ENCODE measurements at places on chromosomes 3 and 15.

GRCh38 chr3:143810166-143810952 is 37.9 kb downstream of the SLC9A9 start:
- DNase-seq, result no peak

GRCh38 chr15:83209333-83209732 is 1.7 kb upstream of the HDGFL3 start:
- no peak for DNase-seq

DNA sequence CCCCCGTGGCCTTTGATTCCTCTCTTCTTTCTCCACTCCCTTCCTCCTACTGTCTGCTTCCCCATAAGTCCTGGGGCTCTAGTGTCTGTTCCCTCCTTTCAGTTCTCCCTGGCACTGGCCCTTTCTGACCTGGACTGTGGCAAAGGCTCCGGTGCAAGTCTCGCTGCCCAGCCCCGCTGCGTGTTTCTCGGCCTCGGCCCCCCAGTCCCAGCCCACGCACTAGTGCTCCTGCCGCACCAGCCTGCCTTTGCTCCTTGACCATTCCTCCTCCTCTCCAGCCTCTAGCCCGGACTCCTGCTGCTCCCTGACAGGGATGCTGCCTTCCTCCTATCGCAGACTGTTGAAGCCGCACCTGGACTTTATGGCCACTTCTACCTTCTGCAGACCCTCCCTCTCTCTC is 2.1 kb downstream of the TM6SF1 start:
- no peak for DNase-seq

GRCh38 chr15:39719109-39719508 is 63.5 kb downstream of the FSIP1 start:
- no peak for DNase-seq

GRCh38 chr15:23881291-23881690 is 194.2 kb upstream of the NDN start:
- DNase-seq, result no peak

- DNase-seq, result no peak
Measured at GRCh38 chr3:123431658-123432324, 17.1 kb downstream of the ADCY5 start.

DNA sequence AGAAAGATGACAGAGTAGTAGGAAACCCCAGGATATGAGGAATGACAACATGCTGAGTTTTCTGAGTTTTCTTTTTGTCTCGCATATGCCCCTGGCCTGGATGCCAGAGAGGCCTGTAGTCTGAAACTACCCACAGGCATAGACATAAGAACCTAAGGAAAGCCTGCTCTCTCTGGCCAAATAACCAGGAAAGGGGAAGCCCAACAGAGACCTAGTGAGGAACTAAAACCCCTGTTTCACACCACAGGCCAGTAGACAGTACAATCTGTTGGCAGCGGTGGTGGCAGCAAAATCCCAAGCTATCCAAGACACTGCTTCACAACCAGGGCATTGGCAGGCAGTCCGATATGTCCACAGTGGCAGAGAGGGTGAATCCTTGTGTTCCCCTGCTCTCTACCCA is 55.0 kb upstream of the DCP1A start:
- DNase-seq, result no peak

DNA sequence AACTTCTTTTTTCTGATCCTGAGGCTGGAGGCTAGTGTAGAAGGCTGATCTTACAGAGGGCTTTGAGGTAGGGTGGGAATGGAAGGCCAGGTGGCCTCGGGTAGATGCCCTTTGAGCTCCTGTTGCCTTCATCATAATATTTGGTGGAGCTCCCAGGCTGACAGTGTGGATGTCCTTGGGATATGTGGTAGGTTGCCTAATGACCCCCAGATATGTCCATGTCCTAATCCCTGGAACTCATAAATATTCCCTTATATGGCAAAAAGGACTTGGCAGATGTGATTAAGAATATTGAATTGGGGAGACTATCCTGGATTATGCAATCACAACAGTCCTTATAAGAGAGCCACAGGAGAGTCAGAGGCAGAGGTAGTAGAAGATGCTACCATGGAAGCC is 5.5 kb downstream of the ADAMTSL3 start:
- DNase-seq, result no peak

DNA sequence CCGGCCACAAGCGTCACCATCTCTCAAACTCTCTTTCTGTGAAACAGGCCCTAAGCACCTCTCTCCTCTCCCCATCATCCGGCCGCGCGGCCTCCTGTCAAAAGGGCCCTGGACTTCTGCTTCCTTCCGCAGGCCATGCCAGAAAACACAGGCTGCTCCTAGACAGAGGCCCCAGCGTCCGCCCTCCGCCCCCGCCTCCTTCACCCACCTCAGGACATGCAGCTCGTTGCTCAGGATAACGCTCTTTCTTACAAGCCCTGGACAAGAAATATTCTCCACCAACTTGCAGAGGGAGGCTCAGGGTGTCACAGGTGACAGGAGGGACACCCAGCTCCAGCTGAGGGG is 212.0 kb downstream of the XXYLT1 start:
- DNase-seq, result no peak

DNA sequence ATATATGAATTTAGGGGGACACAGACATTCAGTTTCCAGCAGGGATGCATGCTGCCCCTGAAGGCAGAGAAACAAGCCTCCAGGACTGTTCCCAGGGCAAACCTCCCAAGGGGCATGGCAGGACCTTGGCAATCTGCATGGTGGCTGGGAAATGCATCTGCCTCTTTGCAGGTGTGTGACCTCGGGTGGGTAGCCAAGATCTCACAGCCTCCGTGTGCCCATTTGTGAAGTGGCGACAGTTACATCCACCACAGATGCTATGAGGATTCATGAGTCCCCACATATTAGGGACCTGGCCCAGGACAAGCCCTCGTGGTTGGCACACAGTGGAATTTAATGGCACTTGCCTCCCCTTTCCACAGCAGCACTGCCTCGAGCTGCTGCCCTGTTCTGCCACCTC is 29.9 kb downstream of the SLC28A1 start:
- no peak for DNase-seq

DNA sequence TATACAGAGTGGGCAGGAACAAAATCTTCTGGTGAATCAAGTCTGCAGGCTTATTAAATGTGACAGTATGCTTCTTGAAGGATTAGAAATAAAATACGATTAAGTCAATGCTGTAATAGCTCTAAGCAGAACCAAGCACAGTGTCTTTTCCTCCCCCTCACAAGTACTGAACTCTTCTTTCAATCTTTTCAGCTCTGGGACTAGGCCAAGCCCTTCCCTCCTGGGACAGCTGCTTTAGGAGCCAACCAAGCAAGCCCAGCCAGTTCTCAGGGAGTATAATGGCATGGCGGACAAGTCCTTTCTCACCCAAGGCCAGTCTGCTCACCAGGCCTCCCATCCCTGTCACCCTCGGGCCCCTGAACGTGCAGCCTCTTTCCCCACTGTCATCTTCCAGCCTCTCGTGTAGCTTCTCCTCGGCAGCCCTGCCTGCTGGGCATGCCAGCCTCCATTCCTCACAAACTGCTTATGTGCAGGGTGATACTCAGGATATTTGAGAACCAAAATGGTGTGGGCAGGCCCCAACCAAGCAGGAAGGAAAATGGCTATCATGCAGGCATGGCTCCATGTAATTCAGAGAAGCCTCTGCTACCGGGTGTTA is 8.4 kb upstream of the PPP1R2 start:
- DNase-seq, result no peak

DNA sequence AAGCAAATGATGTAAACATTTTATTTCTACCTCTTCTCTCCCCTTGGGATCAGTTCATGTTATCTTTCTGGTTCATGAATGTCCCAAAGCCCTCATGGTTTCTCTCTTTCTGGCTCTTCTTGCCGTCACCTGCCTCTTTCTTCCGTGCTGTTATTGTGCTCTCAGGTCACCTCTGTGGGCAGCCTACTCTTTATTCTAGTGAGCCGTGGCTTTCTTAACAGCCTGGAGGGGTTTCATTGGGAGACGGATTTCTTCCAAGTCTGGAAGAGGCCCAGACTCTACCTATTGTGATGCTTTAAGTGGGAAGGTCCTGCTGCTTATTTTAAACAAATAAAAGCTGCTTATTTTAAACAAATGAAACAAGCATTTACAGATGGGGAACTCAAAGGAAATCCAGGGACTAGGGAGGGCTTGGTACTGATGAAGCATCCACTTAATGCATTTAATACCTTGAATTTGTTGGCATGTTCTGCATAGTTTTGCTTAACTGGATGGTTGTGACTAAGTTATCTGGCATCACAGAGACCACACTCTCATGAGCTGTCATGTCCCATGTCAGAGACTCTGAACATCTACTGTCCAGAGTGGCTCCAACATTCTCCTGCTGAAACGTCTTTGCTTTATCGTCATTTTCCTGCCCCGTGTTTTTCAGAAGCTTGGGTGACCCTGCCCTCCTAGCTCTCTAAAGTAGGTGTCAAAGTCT is 443.3 kb downstream of the GABRG3 start:
- no peak for DNase-seq

DNA sequence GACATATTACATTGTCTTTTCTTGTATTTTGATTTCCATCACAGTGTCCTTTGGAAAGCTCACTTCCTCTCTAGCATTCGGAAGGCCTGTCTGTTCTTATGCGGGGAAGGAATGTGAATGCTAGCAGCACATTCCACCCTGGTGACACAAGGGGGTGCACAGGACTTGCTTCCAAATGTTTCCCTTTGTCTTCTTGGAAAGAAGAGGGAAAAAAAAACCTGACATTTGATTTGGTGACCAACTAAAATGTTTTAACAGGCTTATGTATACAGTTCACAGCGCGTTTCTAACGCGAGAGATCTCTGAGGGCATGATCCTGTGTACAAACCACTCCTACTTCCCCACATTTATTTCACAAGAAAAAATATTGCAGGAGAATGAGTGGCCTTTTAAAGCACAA is 107.6 kb upstream of the FXR1 start:
- no peak for DNase-seq

DNA sequence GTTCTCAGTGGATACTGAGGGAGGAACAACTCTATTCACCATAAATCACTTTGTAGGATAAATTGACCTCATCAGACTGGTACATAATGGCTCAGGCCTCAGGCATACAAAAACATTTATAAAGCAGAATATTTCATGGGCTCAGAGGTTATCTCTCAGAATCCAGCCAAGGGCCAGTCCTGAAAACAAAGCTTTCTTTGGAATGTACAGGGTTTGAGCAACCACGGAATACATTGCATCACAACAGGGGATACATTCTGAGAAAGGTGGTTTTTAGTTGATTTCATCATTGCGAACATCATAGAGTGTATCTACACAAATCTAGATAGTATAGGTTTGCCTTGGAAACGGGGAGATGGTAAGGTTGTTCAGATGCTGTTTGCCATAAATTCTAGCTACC is 33.4 kb upstream of the CTDSPL2 start:
- DNase-seq, result no peak

DNA sequence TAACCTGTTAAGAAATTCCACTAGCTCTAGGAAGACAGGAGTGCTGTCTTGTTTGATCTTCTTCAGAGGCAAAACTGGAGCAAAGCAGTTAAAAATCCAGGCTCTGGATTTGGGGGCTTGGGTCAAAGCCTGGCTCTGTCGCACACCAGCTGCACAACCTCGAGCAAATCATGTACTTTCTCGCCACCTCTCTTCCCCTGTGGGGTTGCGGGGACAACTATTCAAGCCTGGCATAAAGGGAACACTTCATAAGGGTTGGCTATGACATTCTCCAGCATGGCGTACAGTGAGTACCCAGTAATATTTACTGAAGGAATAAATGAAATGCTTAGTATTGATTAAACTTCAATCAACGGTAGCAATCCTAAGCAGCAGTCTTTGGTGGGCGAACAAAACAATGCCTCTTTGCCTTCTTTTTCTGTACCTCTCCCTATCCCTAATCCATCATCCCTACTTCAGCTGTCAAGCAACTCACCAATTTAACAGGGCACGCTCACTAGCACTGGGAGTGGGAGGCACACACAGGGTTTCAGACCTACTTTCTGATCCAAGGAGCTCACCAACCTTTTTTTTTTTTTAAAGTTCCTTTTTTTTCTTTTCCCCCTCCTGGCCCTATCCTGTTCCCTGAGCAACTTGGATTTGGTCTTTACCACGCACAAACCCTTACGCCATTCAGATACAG is 33.0 kb downstream of the GNB5 start:
- DNase-seq, result no peak

- DNase-seq, result no peak
Measured at GRCh38 chr15:31975830-31976229, 54.5 kb upstream of the CHRNA7 start.

DNA sequence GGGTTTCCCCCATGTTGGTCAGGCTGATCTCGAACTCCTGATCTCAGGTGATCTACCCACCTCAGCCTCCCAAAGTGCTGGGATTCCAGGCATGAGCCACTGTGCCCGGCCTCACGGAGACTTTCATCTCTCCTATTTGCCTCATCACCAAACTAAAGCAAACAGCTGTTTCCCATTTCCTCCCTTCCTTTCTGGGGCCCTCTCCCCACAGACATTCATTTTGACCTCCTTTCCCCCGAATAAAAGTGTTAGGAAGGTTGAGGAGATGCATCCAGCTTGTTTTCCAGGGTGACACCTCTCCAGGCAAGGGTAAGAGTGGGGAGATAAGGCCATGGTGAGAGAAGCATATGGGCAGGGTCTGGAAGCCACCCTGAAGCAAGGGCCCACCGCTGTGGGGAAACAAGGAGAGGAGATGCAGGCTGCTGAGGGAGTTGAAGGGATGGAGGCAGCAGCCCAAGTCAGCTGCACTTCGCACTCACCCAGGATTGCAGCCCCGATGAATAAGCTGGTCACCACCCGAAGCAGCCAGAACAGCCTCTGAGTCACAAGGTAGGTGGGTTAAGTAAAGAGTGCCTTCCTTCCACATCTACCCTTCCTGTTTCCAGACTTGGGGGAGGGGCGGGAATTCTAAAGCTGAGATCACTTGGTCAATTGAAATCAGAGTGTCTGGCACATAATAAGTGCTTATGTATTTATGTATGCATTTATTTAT is 7.7 kb downstream of the DUOXA2 start:
- no peak for DNase-seq

GRCh38 chr3:174035328-174035886 is 637.9 kb downstream of the NLGN1 start:
- no peak for DNase-seq

GRCh38 chr3:97655971-97656370 is 108.6 kb upstream of the ARL6 start:
- DNase-seq, result no peak

- DNase-seq, result no peak
Measured at GRCh38 chr3:119257654-119258410, 17.2 kb upstream of the B4GALT4 start.

DNA sequence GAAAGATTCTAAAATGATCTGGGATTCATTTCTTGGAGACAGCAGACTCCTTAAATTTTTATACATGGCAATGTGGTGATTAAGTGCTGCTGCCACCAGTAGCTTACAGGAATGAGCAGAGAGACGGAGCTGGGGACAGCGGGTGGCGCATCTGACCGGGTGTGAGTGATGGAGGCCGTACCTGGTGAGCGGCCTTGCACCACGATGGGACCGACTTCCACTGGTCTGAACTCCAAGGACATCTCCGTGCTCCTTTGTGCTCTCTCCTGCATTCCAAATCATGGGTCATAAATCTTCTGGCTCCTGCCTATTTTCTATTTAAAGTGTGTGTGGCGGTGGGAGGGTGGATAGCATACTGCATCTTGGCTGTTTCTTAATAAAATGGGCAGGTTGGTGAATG is 262.6 kb downstream of the ABHD5 start:
- no peak for DNase-seq

GRCh38 chr3:123387532-123387931 is 61.4 kb downstream of the ADCY5 start:
- DNase-seq, result no peak

GRCh38 chr15:89364741-89365450 is 30.3 kb upstream of the POLG start:
- no peak for DNase-seq
